Stimulated activated CD4-positive, alpha-beta T cell treated with anti-CD3 and anti-CD28 coated beads, TNF-alpha, amount 100 ng/mL, for 4 hours (primary cell): ENCODE measurements at places on chromosomes 2 and 18.

- DNase-seq: no peak
Measured at GRCh38 chr2:169765523-169765922, 31.9 kb downstream of the KLHL23 start.

GRCh38 chr2:3784731-3785130 lies 81.4 kb downstream of the DCDC2C start:
- no peak for DNase-seq

DNA sequence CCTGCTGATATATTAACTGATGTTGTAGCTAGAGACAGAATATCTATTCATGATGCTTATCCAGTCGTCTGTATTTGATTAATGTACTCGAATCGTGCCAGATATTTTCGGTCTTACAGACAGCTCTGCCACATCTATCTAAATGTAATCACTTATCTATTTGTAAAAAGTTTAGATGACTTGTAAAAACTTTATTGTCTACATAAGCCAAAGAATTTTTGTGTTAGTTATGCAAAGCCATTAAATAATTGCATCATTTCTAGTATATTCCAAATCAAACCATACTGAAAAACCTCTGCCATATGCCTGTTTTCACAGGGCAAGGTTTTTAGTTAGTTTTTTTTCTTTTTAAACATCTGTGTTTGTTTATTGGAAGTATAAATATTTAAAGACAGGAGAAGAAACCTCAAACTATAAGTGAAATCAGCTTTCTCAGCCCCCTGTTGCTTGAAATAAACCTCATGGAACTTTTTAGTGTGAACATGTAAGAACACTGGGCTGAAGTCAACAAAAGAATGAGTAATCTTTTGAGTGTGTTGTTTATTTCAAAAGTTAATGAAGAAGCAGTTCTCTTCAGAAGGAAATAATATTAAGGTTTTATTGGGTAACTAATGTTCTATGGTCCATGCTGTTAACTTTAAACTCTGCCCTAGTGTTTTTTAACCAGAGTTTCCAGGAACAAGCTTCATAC lies 657.6 kb upstream of the SYT4 start:
- no peak for DNase-seq

GRCh38 chr2:205747829-205748386 lies 65.6 kb downstream of the NRP2 start:
- no peak for DNase-seq

GRCh38 chr2:62197011-62197924 lies 1.4 kb downstream of the B3GNT2 start:
- peak; percentile 14 for DNase-seq
